ENCODE measurements at places on chromosomes 5 and 9.

DNA sequence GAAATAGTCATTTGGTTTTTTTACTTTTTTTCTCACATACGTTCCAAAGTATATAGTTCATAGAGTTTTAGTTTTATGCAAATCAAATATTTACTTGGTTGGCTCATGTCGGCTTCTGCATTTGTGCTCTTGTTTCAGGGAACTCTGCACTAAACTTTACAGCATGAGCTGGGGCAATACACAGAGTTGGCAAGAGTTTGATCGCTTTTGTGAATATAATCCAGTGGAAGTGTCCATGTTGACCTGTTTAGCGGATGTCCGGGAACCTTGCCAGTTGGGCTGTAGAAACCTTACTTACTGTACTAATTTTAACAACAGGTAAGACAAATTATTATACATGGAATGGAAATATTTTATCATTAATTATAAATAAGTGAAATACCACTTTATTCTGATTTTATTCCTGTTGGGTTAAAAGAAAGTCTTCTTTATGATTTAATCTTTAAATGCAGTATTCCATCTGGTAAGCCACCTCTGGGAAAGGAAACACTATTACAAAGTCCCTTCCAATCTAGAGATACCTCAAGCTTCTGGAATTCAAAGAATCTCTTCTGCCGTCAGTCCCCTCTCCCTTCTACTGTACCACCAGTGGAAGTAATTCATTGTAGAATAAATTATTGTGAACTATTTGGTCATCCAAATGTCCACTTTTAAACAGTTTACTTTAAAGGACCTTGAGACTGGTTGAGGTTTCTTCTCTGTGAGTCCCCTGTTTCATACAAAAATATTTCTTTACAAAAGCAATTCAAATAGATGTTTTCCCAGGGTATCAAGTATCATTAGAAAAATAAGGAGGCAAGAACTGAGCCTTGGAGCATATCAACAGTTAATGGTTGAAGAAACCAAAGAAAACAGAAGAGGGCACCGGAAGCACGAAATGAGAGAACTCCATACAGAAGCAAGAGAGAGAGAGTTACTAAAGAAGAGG, 45.2 kb upstream of the GLIPR2 start:
- DNase-seq: no peak

DNA sequence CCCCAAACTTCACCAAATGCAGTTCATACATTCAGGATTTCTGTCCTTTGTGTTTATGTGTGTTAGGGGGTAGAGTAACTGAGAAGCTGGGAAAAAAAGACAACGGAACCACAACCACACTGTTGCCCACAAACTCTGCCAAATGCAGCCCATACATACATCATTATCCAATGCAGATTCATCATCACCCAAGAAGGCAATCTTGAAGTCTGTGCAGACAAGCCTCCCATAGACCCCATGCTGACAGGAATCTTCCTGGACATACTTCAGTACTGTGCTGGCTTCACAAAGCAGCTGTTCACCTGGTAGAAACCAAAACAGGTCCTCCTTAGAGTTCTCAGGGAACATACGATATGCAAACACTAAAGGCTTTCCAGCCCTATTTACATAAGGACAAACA, 38.9 kb downstream of the MTMR12 start:
- no peak for DNase-seq

- DNase-seq: no peak
Measured at GRCh38 chr5:151673421-151673820, 13.3 kb downstream of the SPARC start.

- DNase-seq: no peak
Measured at GRCh38 chr9:78049484-78049883, 17.9 kb upstream of the GNAQ start.

GRCh38 chr5:159912033-159912800, 4.1 kb upstream of the ADRA1B start:
- DNase-seq: no peak

DNA sequence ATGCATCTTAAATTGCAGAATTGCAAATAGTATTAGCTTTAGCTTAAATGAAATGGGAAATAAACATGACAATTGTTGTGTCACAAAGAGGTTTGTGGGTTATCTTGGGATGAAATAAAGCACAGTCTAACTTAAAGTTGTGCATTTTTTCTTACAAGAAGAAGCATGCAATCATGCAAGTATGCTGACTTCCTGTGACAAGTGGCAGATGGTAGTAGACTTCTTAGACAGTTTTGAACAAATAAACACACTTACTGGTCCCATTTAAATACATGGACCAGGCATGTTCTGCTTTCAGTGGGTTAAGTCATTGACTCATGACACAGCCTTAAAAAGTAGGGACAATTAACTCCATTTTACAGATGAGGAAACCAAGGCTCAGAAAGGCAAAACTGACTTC, 15.9 kb upstream of the C5orf63 start:
- no peak for DNase-seq

GRCh38 chr9:15307523-15307841, 466 bp upstream of the TTC39B start:
- no peak for DNase-seq

DNA sequence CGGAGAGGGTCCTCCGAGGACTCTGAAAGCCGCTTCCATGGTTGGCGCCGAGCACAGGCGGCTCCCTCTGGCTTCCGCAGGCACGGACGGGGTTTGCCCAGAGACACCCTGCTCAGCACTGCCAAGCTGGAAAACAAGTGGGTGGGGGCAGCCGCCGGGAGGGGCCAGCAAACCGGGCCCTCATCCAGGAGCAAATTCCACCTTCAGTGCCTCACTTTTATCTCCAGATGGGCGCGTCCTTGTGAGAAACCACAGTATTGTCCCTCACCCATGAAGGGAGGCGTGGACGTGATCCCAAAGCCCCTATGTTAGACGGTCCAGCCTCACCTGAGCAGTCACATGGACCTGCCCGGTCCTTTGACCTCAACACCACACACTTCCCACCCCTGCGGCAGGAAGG, 29.0 kb downstream of the MED10 start:
- no peak for DNase-seq

- no peak for DNase-seq
Measured at GRCh38 chr5:31901807-31902530, 263.0 kb downstream of the PDZD2 start.

DNA sequence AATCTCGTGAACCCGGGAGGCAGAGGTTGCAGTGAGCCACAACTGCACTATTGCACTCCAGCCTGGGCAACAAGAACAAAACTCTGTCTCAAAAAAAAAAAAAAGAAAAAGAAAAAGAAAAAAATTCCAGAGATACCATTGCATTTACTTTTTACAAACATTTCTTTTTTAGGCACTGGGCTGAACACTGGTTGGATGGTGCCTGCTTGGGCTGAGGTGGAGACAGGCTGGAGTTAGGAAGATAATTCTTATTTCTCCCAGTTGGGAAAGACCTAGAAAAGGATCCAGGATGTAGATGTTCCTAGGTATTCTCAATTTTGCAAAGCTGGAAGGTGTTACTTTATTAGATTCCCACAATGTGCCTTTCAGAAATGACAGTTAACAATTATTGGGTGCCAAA, 49.9 kb upstream of the JMY start:
- no peak for DNase-seq

DNA sequence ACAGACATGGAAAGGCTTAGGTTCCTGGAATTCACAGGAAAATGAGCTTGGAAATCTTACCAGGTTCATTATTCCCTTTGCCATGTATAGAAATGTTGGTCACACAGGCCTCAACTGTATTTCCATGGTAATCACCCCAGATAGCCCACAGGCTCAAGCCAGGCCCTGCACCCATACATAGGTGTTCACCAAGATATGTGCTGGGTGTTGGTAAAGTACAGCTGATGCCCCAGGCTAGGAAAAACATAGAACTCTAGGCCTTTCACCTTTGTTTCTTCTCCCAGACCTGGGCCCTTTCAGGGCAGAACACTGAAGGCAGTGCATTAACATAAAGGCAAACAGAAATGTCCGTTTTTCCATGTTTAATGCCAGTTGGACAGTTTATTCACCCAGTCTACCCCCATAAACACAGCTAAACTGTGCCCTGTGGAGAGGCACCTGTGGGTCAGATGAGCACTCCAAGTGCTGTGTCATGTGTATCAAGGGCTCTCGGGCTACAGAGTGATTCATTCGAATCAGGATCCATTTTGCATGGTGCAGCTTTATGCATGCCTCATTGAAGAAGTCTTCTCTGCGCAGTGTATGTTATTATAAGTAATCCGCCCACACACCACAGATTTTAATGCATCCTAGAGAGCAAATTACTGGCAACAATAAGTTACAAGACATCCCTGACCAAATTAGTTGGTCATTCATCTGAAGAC, 93.4 kb upstream of the SLC30A5 start:
- no peak for DNase-seq

DNA sequence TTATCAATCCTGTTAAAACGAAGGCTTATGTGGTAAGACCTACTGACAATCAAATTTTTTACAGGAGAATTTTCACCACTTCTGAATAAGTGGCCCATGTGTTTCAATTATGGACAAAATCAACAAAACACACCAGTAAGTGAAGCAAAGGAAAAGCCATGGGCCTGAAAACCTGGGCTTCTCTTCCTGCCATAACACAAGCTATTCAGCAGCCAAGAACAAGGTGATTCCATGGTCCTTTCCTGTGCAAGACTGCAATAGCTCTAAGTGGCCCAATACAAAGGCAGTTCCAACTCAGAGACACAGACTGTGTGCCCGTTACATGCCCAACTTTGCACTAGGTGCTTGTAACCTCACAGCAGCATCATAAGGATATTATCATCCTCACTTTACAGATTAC, 168.5 kb downstream of the EPB41L4A start:
- no peak for DNase-seq

DNA sequence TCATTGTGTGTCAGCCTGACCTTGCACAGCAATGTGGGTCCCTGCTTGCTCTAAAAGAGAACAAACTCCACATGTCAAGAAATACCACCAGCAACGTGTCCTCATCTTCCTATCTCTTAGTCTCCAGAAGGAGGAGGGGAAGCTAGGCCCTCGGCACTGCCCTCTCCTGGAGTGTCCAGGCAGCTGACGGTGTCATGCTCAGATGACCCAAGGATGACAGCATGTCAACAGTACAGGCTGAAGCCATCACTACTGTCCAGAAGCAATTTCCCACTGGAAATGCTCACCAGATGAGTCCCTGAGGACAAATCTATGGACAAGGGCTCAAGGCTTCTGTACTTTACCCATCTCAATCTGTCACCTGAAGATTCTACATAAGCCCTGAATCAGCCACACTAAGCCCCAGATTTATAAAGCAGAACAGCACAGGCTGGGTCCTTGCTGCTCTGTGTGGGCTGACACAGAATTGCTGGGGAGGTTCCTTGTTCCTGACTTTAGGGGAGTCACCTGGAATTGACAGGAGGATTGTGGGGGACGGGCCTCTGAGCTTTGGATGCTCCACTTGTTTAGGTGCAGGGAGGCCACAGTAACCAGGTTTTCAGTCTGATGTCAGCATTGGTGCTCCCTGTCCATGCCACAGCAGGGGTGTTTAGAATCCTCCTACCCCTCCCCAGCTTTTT, 210.2 kb downstream of the DAB2IP start:
- no peak for DNase-seq

- DNase-seq: no peak
Measured at GRCh38 chr5:140024928-140025327, 18.2 kb downstream of the NRG2 start.

- no peak for DNase-seq
Measured at GRCh38 chr9:35568196-35568595, 36.9 kb upstream of the TESK1 start.

- no peak for DNase-seq
Measured at GRCh38 chr5:126195410-126196100, 227.7 kb upstream of the GRAMD2B start.

DNA sequence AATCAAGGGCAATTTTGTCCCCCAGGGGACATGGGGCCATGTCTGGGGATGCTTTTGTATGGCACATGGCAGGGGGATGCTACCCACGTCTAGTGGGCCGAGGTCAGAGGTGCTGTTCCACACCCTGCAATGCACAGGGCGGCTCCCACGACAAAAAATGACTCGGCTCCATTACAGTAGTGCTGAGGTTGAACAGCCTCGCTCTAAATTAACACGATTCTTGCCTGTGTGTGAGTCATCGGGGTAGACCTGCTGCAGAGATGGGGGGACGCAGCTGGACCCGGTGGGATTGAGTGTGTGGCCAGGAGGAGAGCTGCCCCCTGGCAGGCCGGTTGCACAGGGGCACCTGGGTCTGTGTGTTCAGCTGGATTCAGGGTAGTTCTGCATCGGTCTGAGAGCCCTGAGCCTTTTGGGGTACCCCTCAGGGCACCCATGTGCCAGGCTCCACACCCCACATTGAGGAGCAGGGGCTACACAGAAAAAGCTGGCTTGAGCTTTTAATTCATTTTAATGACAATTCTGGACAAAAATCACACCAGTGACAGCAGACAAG, 20.0 kb upstream of the COL5A1 start:
- no peak for DNase-seq

- no peak for DNase-seq
Measured at GRCh38 chr5:111735583-111736270, 21.3 kb downstream of the NREP start.

GRCh38 chr5:172285226-172286143, 1.9 kb upstream of the UBTD2 start:
- no peak for DNase-seq

DNA sequence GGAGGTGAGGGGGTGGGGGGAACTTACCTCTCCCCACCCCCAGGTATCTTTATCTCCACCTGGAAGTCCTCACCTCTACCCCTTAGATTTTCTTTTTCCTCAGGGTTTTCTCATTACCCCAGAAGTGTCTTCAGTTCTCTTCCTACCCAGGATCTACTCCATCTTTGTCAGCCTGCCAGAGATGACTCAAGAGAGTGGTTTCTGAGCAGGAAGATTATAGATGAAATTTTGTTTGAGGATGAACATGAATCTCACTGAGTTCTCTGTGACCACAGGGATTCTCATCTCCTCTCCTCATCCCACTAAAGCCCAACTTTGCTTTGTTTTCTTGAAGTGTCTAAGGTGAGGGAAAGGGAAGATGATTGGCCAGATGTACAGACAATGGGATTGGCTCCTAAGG, 5.2 kb upstream of the HINT2 start:
- no peak for DNase-seq

GRCh38 chr5:161086461-161086860, 234.4 kb upstream of the ATP10B start:
- no peak for DNase-seq

GRCh38 chr5:16095612-16096011, 84.0 kb downstream of the MARCHF11 start:
- no peak for DNase-seq

DNA sequence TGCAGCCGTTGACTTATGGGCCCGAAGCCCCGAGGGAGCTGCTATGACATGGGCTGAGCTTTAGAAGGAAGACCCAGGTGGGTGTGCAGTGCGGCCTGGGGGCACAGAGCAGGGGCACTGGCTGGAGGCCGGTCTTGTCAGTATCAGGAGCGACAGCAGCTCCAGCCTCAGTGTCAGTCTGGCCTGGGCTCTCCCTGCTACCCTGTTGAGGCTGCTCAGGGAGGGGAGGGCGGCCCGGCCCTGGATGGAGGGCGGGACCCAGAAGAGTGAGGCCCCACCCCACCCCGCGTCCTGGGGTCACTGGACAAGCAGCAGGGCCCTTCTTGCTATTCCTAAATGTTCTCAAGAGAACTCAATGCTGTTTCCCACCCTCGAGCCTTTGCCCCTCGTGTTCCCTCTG, 18.0 kb downstream of the GFI1B start:
- DNase-seq: no peak

GRCh38 chr5:1129711-1130055, 17.8 kb upstream of the SLC12A7 start:
- DNase-seq: no peak
